ENCODE measurements at places on chromosomes 5 and 9. TPM values are rescaled to one million over a fixed set of nuclear protein-coding genes. Genes with fewer than 3 reads are reported as not detected.

The C9orf152 gene
- total RNA-seq: not detected

The TNC gene
- total RNA-seq: 3.4 TPM

DNA sequence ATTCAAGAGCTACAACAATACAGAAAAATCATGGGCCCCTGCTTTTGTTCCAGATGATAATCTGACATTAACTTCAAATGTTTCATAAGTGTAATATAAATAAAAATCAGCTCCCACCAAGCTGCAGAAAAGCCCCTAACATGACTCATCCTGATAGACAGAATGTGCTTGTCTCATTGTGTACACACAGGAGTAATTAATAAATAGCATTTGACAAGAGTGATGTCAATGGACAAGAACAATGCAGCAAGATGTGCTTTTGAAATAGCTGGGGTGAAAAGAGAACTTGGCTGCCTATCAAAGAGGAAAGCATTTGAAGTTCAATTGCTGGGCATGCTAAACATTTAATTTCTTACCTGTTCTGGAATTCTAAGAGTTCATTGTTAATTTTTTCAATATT, 79.2 kb downstream of the DNAH5 start:
- no peak for DNase-seq

DNA sequence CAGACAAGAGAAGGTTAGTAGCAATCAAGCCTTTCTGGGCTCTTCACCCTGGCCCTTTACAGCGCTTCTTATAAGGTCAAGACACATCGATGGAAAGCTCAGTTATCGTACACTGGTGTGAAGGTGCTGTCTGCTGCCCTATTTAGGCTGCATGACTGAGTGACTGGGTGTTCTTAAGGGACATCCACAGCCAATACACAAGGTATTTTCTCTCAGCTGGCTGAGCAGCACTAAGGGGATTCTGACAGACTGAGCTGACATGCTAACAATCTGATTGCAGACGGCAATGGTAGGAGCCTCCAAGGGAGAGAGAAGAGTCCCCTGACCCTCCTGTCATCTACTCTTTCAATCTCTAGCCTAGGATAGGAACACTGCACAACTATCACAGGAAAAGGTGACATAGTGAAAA, 577.9 kb downstream of the ISL1 start:
- DNase-seq: no peak

DNA sequence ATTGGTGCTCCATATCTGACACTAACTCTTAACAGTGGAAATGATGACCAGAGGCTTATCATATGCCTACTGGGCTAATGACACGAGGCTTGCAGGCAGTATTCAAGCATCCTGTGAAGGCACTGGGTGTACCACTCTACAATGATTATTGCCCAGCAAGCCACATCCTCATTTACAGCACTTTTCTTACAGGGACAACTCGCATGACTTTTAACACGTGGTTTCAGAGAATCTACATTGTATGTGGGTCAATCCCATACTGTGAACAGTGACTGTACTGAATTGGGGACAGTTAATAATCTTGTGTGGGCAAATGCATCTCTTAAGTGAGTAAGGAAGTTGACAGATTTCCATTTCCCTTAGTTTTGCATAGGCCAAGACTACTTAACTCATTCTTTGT, 260.0 kb downstream of the TRPM3 start:
- no peak for DNase-seq

- no peak for DNase-seq
These were observed 149.7 kb downstream of the FGF18 start for GRCh38 chr5:171569065-171569712.

GRCh38 chr5:174348311-174348981, 302.9 kb downstream of the NSG2 start:
- DNase-seq: no peak

GRCh38 chr5:39025456-39025855, 48.7 kb downstream of the RICTOR start:
- DNase-seq: no peak

GRCh38 chr5:68015381-68016302, 199.9 kb upstream of the PIK3R1 start:
- DNase-seq: no peak

DNA sequence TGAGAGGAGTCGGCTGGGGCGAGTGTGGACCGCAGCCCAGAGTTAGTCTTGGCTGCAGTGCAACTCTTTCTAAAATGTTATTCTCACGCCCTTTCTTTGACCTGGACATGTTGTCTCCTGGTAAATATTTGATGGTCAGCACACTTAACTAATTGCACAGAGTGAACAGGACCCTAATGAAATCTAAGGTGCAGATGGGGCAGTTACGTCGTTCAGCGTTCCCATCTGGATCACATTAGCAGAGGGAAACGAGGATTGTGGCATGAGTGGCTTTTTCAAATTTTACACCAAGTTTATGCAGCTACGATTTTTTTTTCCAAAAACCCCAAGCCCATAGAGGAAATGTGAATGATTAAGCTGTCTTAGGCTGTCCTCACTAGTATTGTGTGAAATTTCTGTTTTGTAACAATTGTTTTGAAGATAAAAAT, 483 bp downstream of the C9orf85 start:
- no peak for DNase-seq

- no peak for DNase-seq
These were observed 815 bp downstream of the ANXA6 start for GRCh38 chr5:151156507-151157420.

DNA sequence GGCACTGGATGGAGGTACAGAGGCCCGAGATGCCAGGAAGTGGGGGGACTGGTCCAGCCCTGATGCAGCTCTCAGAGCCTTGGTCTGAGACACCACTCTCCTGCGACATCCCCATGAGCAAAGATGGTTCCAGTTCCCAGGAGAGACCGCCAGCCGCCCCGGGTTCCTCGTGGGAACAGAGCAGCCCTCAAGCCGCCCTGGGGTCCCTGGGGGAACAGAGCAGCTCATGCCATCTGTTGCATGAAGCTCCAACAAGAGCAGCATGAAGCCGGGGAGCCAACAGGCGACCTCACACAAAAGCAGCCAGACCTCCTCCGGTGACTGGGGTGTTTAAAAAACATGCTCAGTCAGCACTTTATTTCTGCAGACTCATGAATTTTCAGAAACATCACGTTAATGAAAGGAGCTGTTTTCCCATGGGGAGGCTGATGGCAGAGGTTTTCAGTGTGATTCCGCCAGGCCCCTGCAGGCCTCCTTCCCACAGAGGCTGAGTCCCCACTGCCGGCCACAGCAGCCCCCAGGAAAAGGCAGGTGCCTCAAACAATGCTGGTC, 6.2 kb downstream of the SLC6A18 start:
- DNase-seq: no peak

GRCh38 chr5:36502608-36503007, 103.8 kb upstream of the SLC1A3 start:
- DNase-seq: no peak
